ENCODE measurements at places on chromosomes 1 and 21. TPM values are rescaled to one million over a fixed set of nuclear protein-coding genes. Genes with fewer than 3 reads are reported as not detected.

Gene ZC3H12A
- 3.6 TPM for total RNA-seq

Gene TMEM183A
- total RNA-seq = 81.5 TPM

Gene TOMM40L
- total RNA-seq = 17.9 TPM

Gene ELAPOR1
- 0.64 TPM for total RNA-seq

Gene OR2M3
- total RNA-seq = not detected

Gene C4BPA
- total RNA-seq = not detected

Gene DLGAP3
- total RNA-seq = 5.0 TPM

Gene HSD3B1
- not detected for total RNA-seq

Gene C1QTNF12
- total RNA-seq = 0.79 TPM

Gene GNAT2
- not detected for total RNA-seq

Gene IL10
- total RNA-seq = not detected

Gene CA6
- not detected for total RNA-seq

Gene ITLN2
- total RNA-seq = not detected

Gene NAV1
- total RNA-seq = 47.3 TPM

Gene SAMSN1
- total RNA-seq = not detected
